Effector CD8-positive, alpha-beta T cell (primary cell): ENCODE measurements at places on chromosomes 11 and 22.

- no peak for DNase-seq
Measured at GRCh38 chr11:1231396-1232020, 8.6 kb downstream of the MUC5B start.

DNA sequence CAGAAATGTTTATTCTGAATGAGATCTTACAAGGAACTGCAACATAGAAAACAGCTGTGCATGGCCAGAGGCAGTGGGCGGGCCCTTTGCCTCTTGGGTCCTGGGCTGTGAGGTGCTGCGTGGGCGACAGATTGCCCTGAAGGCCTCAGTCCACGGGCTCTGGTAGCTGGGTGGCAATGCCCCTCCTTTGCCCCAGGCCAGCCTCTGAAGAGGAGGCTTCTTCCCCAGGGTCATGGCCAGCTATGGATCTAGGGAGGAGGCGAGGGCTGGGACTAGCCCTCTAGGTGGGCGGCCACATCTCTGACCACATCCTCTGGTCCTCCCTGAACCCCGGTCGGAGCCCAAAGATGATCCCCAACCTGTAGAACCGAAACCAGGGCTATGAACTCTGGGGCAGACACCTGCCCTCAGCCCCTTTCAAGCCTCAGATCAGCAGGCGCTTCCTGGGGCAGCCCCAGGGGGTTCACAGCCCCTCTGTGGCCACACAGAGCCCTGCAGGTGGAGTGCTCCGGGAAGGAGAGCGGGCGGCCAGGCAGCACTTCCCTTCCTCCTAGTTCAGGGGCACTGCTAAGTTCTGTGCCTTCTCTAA is 6.6 kb upstream of the CDC42BPG start:
- peak; percentile 49 for DNase-seq

DNA sequence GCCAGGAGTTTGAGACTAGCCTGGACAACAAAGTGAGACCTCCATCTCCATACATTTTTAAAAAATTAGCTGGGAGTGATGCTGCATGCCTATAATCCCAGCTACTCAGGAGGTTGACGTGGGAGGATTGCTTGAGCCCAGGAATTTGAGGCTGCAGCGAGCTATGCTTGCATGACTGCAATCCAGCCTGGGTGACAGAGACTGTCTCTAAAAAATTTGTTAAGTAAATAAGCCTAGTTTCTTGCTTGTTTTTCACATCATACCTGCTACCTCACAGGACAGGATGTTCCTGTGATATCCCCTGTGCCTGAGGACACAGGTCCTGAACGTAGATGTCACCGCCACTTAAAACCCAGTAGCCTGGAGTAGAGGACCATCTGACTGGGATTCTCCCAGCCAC is 348.6 kb downstream of the MN1 start:
- DNase-seq, result no peak

DNA sequence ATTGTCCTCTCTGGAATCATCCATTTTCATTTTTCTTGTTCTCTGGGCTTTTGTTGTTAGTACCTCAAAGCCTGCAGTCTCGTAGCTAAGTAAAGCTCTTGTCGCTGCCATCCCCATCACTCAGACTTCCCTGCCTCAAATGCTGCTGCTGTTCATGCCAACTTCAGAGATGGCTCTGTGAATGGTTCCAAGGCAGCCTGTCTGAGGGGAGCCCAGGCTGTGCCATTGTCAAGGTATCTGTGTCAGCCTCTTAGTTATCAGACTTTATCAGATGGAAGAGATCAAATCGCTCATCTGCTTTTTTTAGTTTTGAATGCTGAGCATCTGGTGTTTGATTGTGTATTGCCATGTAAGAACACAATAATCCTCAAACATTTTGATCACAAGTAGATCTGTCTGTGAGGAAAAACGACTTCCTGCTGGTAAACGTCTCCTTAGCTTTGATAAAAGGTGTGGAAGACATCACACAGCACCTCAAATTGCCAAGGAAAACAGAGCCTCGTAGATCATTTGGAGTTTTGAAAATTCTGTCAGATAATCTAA is 304.2 kb upstream of the ZC3H12C start:
- DNase-seq, result no peak

- DNase-seq, result no peak
Measured at GRCh38 chr11:131925829-131926228, 555.4 kb downstream of the NTM start.

DNA sequence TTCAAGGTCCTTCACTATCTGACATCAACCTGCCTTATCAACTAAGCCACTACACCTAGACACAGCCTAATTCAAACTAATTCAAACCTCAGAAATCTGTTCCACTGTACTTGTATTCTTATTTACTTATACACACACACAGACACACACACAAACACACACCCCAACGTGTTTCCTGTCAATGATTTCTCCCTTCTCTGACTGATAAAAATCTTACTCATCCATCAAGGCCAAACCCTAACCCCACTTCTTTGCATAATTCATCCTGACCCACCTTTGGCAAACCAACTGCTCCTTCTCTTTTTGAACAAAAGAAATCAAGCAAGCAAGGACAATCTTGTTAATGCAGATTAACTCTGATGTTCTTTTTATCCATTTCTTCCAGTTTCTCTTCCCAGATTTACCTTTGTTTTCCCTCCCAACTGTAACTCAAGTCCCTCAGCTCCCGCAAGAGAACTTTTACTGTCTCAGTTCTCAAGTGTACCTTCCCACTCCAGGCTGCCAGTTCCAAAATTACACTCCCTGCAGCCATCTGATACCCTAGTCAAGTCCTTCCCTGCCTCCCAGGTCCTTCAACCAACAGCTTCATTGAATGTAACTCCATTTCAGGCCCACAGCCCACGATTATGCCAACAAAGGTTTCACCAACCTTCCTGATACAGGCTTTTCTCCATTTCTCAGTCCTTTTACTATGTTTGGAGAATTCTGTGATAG is 78.3 kb downstream of the PAK1 start:
- no peak for DNase-seq

- no peak for DNase-seq
Measured at GRCh38 chr22:37542959-37543358, 17.3 kb upstream of the CDC42EP1 start.

DNA sequence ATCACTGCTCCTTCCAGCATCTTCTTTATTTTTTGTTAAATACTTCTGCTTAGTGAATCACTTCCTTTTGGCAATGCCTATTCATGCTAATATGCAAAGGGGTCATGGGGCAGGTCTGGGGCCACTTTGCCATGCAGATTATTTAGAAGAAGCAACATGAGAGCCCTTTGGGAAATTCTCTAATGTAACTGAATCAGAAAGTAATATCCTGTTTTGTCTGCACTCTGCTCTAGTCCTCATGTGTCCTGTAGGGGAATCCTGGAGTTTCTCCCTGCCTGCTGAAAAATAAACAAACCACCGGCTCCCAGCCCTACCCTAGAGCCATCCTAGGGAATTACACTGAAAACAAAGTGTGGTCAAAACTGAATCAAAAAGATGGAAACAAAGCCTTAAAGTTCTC is 176.5 kb upstream of the POU2AF2 start:
- no peak for DNase-seq

- DNase-seq, result no peak
Measured at GRCh38 chr11:126990716-126991480, 9.7 kb downstream of the KIRREL3 start.

GRCh38 chr11:8765294-8765693 is 82.7 kb downstream of the RPL27A start:
- DNase-seq, result no peak

- DNase-seq, result no peak
Measured at GRCh38 chr11:30545507-30545906, 40.6 kb downstream of the MPPED2 start.

- DNase-seq, result no peak
Measured at GRCh38 chr11:79963856-79964645, 523.2 kb upstream of the TENM4 start.

DNA sequence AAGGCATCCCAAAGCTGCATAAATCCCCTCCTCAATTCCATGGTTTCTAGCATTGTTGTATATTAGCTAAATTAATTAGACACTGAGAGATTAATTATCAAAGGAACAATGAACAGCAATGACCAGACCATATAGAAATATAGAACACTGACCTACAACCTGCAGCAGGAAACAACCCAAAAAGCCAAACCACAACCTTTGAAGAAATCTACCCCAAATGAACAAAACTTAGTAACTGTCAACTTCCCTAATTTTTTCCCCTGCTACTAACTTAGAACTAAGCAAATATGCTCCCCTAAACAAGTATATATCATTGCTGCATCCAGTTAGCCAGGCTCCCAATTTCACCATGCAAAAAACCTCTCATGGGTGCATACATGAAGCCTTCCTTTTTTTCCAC is 268.0 kb upstream of the ANO3 start:
- DNase-seq, result no peak

DNA sequence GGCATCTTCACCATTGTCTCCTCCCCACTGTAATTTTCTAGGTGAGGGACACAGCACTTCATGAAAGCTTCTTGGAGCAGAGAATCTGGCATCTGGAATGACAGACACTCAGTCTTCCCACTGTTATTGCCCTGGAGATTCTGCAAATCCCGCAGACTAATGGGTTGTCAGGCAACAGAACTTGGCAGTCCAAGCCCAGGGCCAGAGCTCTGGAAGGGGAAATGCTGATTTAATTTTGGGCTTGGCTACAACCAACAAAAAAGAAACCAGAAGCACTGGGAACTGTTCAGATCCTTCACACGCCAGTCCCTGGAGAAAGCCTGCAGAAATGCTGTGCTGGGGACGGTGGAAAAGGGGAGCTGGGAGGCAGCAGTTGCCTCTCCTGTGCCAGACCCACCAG is 71.5 kb upstream of the BID start:
- DNase-seq, result no peak

DNA sequence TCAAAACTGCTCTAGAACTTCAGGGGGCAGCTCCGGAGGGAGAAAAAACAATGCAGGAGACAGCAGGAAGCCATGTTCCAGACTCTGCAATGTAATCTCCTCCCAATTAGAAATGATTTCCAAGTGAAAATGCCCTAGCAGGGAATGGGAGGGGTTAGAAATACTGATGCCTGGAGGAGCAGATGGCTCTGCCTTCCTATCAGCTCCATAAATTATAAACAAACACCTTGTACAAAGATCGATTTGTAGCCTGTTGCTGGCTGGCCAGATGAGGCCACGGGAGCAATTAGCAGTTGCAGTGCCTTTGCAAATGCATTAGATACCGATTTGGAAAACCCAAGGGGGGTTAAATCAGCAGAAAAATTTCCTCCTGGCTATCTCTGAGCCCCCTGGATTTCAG is 46.6 kb upstream of the CHRM4 start:
- no peak for DNase-seq

DNA sequence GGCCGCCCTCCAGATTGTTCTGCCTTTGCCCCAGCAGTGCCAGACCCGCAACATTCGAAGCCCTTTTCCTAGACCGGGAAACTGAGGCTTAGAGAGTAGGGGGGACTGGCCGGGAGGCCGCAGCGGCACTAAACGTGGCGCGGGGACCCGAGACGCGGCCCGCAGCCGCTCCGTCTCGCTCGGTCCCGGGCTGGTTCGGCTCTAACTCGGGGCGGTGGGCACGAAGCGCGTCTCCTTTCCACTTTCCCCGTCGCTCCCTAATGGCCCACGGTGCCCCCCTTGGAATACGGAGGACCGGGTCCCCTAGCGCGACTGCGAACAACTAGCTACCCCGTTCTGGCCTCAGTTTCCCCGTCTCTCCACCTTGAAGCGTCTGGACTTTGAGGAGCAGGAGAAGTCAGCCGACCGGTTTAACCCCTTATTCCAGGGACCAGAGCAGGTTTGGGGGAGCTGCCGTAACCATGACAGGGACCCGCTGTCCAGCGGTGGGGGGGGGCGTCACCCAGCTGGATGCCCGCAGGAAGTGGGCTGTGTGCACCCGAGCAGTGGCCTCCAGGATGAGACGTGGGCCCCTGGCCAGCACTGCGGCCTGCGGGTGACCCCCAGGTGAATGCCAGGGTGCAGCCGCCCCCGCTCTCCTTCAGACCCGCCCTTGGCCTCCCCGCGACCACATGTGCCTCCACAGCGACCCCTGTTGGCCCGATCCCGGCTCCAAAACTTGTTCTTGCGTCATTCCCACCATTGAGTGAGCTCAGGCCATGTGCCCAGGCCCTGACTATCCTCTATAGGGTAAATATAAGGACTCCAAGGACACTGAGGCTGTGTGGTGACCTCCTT is 1.1 kb downstream of the CDC42EP1 start:
- DNase-seq, result peak; percentile 70

DNA sequence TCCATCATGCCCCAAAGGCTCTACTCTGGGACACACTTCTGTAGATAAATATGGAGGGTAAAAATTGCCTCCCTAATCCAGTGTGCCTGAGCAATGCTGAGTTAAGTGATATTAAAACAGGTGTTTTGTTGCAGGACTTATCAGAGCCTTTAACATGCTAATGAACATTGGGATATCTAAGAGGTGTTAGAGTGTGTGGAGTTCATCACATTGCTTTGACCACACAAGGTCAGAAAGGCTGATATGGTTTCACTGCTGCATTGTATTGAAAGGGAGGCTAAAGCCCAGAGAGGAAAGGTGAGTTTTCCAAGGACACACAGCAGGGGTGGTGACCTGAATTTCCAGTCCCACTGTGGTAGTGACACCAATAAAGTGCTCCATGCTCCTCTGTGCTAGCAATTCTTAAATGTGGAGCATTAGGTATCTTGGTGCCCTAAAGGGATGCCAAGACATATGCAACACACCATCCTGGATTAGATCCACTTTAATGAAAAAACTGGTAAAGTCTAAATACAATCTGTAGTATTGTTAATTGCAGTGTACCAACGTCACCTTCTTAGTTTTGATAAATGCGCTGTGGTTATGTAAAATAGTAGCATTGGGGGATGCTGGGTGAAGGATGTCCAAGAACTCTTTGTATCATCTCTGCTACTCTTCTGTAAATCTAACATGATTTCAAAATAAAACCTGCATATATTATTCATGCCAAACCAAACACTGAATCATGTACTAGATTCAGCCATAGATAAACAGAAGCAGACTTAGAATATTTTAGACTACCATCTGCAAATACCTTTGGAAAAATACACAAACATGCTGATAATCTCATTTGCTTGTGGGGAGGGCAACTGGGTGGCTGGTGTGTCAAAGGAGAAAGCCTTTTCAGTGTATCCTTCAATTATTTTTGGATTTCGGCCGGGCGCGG is 45.8 kb downstream of the MIAT start:
- no peak for DNase-seq

DNA sequence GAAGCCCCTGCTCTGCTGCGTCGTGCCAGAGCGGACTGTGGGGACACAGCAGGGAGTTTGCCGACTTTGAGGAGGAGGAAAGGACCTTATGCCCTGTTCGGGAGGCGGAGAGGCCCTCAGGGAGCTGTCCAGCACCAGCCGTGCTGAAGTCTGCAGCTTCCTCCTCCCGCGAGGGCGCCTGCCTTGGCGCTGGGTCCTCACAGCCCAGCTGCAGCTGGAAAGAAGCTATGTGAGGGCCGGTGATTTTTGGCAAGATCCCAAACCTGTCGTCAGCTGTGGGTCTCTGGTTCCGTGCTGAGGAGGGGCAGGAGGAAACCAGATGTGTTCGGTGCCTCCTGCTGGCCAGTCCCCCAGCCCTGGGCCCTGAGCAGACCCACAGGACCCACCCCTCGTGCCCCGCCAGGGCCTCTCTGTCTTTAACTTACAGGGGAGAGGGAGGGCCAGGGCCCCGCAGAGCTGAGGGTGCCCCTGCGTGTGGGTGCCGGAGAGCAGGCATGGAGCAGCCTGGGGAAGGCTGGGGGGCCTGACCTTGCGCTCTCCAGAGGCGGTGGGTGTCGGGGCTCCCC is 12.0 kb downstream of the BRSK2 start:
- DNase-seq, result no peak
